ENCODE measurements at places on chromosomes 11 and 22. TPM values are rescaled to one million over a fixed set of nuclear protein-coding genes. Genes with fewer than 3 reads are reported as not detected.

- DNase-seq = no peak
Measured at GRCh38 chr11:69333879-69334278, 39.9 kb downstream of the MYEOV start.

DNA sequence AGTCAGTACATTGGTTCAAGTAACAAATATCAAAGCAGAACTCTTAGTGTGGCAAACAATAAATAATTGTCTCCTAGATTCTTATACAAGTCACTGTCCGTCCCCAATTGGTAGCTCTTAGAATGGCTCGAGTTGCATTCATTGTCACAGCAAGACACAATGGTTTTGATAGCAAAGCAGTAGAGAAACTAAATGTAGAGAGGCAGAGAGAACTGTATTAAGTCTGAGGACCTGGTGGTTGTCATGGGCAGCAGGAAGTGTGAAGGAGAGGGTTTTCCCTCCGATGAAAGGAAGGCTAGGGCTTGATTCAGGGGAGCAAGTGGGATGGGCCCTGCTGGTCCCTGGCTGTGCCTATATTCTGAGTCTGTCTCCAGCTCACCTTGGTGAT lies 36.6 kb downstream of the RCOR2 start:
- DNase-seq = no peak

DNA sequence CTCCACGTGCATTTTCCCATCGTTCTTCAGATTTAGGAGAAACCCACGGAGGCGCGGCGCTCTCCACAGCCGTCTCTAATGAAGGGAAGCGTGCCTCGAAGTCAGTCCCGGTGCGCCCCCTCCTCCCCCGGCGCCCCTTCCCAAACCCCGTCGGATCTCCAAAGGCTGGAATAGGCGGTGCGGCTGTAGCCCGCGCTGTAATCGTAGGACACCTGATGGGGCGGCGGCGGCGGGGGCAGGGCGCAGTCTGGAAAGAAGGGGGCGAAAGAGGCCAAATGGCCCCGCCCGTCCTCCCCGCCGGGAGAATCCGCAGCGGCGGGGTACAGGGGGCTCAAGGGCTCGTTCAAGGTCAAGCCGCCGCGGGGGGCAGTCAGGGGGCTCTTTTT lies 1.3 kb downstream of the FAM181B start:
- no peak for DNase-seq

Gene ESAM
- total RNA-seq = 3.7 TPM

DNA sequence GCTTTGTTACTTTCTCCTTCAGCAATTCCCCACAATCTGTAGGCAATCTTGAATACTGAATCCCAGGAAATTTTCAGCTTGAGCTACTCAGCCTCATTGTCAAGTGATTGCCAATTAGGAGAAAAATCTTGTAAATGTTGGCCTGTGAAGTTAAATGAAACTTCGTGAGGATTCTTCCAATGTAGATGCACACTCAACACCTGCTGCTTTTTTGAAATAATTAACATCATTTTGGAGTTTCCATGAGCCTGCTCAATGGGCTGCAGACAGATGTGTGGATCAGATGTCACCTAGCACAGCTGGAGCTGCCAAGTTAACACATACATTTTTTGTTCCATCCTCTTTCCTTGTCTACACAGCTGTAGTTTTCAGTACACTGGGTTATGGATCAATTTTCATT lies 645.6 kb upstream of the LUZP2 start:
- no peak for DNase-seq

GRCh38 chr22:41038732-41039131 lies 53.7 kb upstream of the EP300 start:
- no peak for DNase-seq

Gene SCGB1D2
- not detected for total RNA-seq

Gene PICK1
- 24.9 TPM for total RNA-seq

DNA sequence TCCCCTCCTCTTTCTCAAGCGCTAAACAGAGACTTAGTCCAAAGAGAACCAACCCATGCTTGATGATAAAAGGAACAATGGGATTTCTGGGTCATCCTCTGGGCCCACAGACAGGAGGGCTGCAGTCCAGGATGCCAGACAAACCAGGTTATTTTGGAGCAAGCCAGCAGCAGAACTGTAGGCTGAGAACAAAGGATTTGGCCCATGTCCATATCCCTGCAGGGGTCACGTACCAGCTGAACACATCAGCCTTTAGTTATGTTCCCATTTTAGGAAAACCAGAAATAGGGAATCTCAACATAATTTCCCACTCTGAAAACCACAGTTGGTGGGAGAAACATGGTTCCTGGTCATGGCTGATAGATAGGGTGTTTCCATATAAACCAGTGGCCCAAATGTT lies 533.6 kb upstream of the CADM1 start:
- DNase-seq = no peak

- DNase-seq = no peak
Measured at GRCh38 chr11:125626288-125626950, 1.5 kb downstream of the CHEK1 start.

Gene WT1
- not detected for total RNA-seq

- no peak for DNase-seq
Measured at GRCh38 chr11:12223771-12224536, 113.6 kb downstream of the MICAL2 start.

DNA sequence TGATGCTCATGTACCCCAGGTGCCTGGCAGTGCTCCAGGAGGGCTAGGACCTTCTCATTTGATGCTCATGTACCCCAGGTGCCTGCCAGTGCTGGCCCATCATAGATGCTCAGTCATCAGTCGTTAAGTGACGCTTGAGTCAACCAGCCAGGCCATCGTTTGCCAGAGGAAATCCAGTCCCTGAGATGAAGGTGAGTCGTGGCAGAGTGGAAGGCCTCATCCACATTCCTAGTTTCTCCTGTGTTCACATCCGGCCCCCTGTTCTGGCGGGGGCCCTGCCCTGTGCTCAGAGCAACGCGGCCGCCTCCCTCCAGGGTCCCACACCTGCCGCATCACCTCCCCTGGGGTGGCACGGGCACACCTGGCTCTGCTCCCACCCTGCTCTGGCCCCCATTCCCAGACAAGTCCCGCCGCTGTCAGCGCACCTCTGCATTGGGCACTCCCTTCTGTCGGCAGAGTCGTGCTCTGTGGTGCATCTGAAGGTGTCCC lies 279.9 kb downstream of the BRD1 start:
- no peak for DNase-seq

DNA sequence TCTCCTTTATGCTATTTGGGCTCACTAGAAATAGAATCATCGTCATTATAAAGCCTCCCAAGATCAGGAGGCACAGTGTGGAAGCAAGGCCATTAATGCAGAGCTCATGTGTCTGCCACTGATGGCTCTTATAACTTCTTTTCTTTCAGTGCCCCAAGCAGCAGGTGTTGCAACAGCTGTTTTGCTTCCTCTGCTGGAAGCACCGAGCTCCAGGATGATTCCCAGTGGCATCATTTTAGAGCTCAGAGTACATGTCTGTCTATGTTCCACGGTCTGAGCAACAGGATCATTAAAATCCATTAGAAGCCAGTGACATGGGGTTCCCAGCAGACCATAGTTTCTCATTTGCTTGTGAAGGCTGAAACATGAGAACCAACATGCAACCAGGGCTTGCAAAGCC lies 803.0 kb upstream of the FAT3 start:
- DNase-seq = no peak

Gene PRR33
- total RNA-seq = not detected

Gene SMTNL1
- total RNA-seq = not detected

Measured in frontal cortex (tissue), 4 donors.